ENCODE measurements at places on chromosomes 1 and 21.

DNA sequence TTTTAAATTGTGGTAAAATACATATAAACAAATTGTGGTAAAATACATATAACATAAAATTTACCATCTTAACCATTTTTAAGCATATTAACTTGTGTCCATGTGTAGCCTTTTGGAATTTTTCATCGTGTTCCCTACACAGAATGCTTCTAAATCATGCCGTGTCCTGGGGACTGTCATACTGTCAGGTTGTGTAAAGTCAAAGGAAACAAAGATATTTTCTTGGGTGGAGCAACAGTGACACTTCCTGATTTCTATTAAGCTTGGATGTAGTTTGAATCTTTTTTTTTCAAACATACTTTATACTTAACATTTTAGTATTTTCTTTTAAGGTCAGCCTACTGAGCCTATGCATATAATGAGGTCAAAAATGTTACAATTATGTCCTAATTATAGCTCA is 32.3 kb downstream of the DOP1B start:
- no peak for DNase-seq

DNA sequence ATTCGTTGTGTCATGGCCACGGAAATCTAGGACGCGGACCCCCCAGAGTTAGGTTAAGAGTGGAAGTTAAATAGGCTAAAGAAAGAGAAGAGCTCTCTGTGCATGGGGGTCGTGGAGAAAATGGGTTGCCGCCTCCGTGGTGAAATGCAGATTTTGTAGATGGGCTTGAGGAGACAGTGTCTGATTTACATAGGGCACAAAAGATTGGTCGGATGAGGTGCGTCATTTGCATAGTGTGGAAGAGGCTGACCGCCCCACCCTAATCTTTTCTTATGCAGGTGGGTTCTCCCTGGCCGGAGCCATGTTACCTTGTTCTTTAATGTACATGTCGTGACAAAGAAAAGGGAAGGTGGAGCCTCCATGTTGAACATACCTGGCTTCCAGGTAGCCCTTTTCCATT is 14.3 kb upstream of the SLC5A9 start:
- DNase-seq: no peak

DNA sequence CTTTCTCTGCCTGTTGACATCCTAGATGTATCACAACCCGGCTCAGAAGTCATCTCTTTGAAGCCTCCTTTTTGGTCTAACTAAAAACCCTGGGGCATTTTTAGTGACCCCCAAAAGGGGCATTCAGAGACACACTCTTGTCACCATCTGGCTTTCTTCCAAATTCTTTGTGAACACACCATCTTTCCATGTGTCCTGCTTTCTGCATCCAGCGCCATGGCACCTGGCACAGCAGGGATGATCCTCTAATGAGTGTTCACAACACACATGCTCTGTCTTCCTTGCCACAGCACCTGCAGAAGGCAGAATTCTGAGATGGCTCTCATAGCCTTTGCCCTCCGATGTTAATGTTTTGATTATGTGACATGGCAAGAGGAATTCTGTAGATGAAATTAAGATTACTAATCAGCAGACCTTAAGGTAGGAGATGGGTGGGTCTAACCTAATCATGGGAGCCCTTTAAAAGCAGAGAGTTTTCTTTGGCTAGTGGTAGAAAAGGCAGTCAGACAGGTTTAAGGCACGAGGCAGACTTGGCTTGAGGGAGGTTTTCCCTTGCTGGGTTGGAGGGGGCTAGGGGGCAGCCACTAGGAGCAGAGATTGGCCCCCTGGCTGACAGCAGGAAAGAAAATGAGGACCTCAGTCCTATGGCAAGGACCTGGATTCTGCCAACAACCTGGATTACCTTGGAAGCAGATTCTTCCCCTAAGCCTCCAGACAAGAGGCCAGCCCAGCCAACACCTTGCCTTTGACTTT is 4.9 kb upstream of the TMEM61 start:
- DNase-seq: no peak

GRCh38 chr1:186042230-186042629 is 308.0 kb downstream of the HMCN1 start:
- no peak for DNase-seq

DNA sequence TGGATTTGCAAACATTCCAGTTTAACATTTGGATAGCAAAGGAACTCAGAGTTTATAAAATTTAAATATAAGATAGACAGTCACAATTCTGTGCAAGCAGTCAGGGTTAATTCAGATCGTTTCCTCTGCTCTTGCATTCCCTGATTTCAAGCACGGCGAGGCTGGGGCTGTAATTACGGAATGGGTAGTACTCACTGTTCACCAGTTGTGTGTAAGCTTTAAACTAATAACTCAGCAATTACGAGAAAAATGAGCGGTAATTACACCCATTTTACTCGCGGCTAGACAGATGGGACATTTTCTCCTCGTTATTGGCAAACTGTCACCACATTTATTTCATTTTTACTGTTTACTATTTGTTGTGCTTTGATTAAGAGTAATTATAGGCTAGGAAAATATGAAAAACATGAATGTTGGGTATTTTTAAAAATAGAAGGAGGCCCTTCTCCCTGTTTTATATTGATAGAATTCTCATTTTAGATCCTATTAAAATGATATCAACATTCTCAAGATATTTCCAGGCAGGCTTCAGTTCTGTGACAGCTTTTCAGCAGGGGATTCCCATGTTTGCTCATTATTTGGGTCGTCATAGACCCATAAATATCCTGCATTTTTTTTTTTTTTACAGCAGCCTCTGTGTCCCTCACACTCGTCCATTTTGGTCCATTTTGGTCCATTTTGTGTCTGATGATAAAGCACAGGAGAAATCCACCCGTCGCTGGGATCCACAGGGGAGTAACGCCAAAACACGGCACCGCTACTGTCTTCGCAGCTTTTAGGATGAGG is 208.3 kb downstream of the DSCAM start:
- DNase-seq: no peak
